Activated T-helper 1 cell treated with anti-CD3 and anti-CD28 coated beads, Interleukin-12 subunit alpha, Interleukin-12 subunit beta, Interleukin-2, Interleukin-4 antibody, amounts not matched to agents 30 ng/mL and 10 ng/mL and 1 ng/mL, durations not matched to agents 14 hours and 24 hours and 36 hours (primary cell): ENCODE measurements at places on chromosomes 5 and 9.

DNA sequence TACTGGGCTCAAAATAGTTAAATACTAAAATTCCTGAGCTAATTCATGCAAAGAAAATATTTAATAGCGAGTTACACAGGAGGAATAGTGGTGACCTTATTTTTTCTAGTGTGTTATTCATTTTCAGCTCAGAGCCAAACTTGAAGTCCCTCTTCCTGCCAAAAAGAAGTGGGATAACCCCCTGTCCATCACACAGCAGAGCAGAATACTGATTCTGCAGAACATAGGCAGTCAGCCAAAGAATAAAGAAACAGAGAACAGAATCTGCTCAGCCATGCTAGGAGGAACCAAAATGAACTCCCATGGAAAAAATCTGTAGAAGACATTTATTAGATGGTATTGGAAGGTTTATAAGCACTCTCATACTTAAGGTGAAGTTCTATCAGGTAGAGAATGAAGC lies 49.4 kb upstream of the GRIN3A start:
- no peak for DNase-seq

GRCh38 chr5:983238-983524 lies 25.4 kb upstream of the NKD2 start:
- DNase-seq, result no peak

- no peak for DNase-seq
Observed at GRCh38 chr9:113427629-113428028, 17.1 kb downstream of the C9orf43 start.

- no peak for DNase-seq
Observed at GRCh38 chr5:169914766-169915165, 65.5 kb downstream of the INSYN2B start.

GRCh38 chr9:4559261-4560182 lies 69.3 kb downstream of the SLC1A1 start:
- DNase-seq, result no peak

GRCh38 chr9:69637817-69638200 lies 34.4 kb downstream of the APBA1 start:
- no peak for DNase-seq

DNA sequence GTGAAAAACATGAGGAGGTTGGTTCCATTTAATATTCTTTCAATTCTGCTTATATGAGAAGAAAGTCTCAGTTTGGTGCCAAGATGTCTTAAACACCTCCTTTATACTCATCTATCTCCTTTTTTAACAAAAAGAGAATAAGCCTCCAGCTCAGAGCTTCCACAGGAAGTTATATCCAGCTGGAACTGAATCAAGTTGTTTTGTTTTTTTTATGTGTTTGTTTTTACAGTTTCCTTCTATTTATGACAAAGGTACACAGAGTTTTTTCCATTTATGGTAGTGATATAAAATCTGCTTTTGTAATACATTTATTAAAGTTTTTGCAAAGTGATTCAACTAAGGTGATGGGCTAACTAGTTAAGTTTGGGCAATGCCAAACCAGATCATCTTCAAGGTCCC lies 10.4 kb downstream of the SPARC start:
- DNase-seq, result no peak

DNA sequence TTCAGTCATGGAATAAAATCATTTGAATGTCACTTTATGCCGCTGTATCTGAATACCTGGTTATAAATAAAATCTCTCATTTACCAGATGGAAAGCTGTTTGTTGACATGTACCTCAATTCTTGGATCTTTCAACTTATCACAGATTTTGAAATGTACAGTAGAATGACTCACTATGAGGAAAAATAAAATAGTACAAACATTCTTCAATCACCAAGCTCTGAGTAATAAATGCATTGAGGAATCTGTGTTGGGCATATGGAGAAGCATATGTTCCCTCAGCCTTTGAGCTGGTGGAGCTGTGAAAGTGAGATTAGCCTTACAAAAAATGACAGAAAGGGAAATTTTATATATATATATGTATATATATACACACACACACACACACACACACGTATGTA lies 175.4 kb downstream of the KIAA0825 start:
- no peak for DNase-seq

- no peak for DNase-seq
Observed at GRCh38 chr5:3007577-3007976, 256.1 kb upstream of the IRX2 start.

DNA sequence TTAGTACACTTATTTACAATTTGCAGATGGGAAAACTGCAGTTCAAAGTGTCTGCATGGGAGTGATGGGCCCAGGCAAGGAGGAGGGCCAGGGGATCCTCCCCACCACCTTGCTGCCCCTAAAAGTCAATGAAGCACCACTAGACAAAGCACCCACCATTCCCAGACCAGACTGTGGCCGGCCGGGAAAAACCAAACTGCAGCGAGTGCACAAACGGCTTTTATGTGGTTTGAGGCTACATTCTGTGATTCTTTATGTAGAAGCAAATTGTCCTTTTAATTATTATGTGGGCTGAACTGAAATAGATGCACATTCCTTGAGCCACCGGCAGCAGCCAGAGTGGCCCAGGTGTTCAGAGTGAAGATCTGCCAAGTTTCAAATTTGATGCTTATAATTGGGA lies 585.3 kb upstream of the KLF4 start:
- no peak for DNase-seq

DNA sequence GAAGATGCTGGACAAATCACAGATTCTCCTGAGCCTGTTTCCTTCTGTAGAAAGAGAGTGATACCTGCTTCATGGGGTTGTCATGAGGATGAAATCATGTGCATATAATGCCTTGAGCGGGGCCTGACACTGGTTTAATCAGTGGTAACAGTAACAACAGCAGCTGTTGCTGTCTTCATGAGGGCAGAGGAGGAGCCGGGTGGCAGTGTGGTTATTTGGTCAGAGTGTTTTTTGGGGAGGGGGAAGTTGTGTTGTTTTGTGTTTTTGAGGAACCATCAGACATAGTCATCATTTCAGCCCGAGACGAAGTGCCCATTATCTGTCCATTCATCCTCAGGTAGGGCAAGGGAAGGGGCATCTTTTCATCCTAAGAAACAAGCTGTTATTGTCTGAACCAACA lies 44.0 kb downstream of the NEURL1B start:
- no peak for DNase-seq

DNA sequence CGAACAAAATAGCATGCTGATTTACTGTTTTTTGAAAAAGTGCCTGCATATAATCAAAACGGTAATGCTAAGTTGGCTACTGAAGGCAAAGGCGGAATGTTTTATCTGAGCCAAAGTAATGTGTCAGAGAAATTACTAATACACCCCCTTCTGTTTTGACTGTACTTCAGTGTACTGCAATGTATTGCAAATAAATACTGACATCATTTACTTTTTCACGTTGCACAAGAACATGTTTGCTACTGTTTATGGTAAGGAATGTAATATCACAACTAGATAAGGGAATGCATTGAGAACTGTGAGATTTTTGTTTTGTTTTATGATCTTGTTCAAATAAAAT lies 813 bp upstream of the AGTPBP1 start:
- no peak for DNase-seq

- DNase-seq, result no peak
Observed at GRCh38 chr5:169861934-169862333, 118.4 kb downstream of the INSYN2B start.

- no peak for DNase-seq
Observed at GRCh38 chr9:127216210-127216887, 48.2 kb upstream of the GARNL3 start.

- no peak for DNase-seq
Observed at GRCh38 chr5:115661101-115661500, 35.3 kb upstream of the TMED7 start.

DNA sequence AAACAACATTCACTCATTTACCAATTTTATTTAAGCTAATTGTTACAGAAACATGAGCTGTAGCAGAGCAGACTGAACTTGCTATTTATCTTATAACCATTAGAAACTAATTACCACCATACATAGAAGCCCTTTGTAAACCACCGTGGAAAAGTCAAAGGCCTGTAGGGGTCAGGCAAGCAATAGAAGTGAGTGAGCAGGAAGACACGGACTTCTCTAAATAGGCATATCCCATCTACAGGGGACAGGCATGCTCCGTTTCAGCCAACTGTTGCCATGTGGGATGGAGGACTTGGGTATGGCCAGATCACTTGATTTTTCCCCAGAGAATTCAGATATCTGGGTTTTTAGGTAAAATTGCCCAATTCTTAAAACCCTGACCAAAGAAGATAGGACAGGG lies 44.8 kb downstream of the PRRC1 start:
- no peak for DNase-seq

- no peak for DNase-seq
Observed at GRCh38 chr9:95598236-95598635, 81.5 kb upstream of the PTCH1 start.

DNA sequence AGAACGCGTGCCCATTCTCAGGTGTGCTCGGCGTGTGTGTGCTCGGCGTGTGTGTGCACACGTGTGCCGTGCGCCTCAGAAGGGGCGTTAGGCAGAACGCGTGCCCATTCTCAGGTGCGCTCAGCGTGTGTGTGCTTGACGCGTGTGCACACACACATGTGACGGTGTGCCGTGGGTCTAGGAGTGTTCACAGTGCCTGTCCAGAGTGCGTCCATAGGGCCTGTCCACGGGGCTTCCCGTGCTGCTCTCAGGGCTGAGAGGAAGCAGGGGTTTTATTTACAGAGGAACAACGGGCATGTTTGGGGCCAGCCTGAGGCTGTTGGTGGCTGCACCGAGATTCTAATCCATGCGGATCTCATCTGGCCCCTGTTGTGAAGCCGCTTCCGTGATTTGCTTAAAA lies 14.2 kb upstream of the AHRR start:
- DNase-seq, result no peak

DNA sequence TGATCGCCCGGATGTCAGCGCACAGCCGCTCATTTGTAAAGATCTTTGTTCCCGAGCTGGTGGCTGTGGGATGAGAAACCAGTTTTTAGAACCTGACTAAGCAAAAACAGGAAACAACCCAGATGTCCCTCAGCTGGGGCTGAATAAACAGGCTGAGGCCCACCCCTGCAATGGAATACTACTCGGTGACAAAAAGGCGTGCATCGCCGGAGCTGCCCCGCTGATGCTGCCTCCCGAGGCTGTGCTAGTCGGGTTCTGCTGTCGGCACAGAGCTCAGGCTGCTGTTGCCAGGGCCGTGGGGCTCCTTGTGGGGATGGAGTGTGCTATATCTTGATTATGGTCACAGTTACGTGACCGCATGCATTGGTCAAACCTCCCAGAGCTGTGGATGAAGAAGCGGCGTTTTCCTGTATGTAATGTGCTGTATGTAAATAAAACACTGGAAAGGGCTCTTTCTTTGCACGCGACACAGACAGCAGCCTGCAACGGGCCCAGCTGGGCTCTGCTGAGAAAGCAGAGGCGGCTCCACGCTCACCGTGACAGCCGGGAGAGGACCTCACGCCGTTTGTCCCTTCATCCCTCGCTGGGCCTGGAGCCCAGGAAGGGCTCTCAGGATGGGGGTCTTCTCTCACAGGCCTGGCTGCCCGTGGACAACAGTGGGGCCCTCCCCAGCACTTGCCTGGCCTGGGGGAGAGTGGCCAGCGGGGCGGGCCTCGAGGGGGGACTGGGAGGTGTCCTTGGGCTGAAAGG lies 51.5 kb upstream of the RNU6ATAC start:
- no peak for DNase-seq

DNA sequence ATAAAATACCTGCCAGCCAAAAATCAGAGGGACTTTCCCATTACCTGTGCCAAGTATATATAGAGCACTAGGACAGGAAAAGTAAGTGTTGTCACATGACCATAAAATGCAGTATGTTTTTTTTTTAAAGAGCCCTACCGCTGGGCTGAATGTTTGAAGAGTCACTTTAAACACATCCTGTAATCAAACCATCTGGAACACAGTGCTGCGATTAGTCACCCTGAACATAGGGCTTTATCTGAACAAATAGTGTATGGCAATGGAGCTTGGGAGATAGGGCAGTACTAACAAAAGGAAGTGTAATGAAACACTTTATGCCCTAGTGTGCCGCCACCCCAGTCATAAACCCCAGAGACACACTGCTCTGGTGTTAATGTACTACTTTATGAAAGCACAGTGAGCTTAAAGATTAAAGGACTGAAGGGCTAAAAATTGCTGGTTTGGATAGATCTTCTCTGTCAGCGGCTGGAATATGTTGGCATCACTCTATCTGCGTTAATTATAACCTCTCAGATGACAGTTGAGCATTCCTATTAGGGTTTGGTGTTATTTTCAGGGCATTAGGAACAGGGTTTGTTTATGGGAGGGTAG lies 90.4 kb downstream of the ZNF608 start:
- no peak for DNase-seq

DNA sequence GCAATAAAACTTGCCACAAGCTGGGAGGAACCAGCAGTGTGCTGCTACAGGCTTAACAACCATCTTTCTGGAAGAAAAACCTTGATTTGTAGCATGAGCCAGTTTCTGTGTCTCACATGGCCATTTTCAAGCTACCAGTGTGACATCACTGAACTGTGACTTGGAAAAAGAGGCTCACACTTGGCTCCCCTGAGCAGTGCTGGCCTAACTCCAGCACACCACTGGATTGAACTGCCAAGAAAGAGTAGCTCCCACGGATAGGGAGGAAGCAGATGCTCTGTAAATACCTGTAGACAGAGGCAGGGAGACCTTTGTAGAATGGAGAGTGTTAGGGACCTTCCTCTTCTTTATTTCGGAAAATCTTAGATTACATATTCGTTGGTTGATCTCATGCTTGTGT lies 197.9 kb downstream of the SH3GL2 start:
- no peak for DNase-seq

GRCh38 chr9:15935661-15936305 lies 382.9 kb downstream of the CCDC171 start:
- DNase-seq, result no peak

DNA sequence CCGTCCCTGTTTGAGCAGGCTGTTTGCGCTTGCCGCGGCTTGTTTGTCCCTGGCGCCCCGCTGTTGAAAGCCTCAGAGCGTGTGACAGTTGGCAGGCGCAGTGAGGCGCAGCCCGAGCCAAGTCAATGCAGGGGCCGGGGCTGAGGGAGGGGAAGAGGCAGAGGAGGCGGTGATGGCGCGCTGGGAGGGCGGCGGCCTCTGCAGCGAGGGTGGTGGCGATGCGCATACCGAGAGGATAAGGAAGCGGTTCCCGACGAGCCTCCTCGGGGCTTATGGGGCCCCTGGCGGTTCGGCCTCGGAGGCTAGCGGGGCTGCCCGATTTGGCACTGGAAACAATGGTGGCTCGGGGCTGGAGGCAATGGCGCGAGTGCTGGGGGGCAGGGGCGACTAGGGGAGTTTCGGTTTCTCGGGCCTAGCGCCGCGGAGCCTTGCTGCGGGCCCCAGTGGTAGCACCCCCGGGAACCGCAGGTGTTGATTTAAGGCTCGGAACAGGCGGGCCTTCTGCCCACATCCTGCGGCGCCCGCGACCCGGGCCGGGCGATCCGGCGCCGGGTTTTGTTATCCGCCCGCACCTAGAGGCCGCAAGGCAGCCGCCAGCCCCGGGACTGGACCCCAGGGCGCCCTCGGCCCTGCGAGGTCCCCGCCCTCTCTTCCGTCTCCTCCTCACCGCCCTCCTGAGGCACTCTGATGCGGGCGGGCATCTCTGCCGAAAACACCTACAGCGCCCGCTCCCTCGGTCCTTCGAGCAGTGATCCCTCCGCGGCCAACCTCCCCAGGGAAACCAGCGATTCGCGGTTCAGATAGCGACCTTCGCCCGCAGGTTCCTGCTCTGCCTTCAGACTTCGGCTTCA lies 947 bp upstream of the LNPEP start:
- DNase-seq, result peak; percentile 96
